ENCODE measurements at places on chromosomes 12 and 14.

DNA sequence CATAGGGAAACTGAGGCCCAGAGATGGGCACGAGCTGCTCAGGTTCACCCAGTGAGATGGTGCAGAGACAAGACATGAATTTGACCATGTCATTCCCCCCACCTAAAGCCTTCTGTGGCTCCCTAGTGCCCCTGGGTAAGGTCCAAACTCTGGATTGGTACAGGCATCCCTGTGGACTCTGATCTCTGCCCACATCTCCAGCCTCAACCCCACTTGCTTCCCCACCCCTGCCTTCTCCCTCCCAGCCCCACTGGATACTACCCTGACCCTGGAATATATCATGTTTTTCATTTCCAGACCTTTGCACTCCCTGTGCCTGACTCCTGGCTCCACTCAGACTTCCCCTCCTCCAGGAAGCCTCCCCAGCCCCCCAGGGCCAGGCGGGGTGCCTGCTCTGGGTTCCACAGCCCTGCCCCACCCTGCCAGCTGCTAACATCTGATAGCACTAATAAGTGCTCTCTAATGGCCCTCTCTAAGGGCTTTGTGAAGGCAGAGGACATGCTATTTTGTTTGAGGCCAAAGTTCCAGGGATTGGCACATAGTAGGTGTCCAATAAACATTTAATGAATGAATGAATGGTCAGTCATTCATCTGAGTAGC, 1.1 kb upstream of the SDSL start:
- DNase-seq, result no peak

DNA sequence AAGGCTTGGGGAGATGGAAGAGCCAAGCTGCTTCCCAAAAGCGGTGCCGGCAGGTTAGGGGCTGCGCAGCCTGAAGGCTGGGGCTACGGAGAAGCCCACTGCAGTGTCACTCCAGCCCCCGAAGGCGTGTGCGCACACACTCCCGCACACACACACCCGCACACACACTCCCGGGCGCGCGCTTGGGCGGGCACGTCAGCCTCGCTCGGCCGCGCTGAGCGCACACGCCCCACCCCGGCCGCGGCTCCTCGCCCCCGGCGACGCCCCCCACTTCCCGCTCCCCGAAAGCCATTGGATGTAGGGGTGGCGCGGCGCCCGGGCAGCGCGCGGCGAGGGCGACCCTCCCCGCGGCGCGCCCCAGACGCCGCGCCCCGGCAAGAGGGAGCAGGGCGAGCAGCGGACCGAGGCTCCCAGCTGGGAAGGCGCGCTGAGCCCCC, at the start of gene KCNK10:
Gene KCNK10, minus strand, starts transcription at position 184 of the 437 bp plus-strand sequence. CDS start 471 bp downstream, outside the sequence.
- peak; percentile 11 for DNase-seq

DNA sequence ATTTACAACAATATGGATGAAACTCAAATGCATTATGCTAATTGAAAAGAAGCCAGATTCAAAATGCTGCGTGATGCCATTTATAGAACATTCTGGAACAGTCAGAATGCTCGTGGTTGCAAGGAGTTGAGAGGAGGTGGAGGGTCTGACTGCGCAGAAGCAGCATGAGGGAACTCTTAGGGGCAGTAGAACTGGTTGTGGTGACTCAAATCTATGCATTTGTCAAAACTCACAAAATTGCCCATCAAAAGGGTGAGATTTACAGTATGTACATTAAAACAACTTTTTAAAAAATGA, 113.7 kb upstream of the PDZRN4 start:
- no peak for DNase-seq

DNA sequence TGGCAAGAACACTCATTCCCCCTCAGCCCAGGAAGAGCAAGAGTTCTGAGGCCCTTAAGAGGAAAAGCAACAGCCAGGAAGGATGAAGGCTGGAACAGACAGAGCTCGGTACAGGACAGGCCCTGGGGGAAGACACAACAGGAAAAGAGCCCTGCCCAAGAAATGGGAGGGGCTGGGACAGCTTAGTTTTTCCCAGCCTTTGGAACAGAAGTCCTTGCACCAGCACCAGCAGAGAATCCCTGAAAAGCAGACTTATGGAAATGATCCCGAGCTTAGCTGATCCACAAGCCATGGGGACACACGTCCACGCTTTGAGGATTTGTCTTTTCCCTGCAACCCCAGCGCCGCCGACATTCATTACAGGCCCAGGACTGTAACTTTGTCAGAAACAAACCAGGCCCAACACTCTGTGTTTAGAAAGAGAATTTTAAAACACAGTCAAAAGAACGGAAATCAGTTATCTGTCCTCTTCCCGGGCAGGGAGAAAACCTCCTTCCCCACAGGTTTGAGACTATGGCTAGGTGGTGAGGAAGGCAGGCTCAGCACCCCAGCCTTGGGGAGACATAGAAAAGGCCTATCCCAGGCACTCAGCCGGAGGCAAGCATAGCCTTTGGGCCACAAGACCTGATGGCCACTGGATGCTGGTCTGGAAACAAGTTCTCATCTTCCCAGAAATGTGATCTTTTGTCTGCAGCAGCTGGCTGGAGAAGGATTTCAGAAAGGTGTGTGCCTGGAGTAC, 4.0 kb upstream of the AVIL start:
- DNase-seq, result no peak

- no peak for DNase-seq
Observed at GRCh38 chr12:5232826-5233500, 189.3 kb downstream of the KCNA5 start.

DNA sequence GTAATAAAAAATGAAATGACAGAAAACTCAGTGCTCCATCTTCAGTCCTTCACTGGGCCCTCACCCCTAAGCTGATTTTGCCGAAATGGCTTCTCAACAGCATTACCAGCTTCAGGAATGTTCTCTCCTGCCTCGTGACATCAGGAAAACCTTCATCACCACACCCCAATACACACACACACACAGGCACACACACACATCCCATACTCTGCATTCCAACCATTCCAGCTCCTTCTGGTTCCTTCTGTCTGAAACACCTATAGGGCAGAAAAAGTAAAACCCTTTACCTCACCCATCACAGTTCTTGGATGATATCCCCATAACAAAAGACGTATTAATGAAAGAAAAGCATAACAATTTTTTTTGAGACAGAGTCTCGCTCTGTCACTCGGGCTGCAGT, 75.9 kb downstream of the CCDC60 start:
- DNase-seq, result no peak

DNA sequence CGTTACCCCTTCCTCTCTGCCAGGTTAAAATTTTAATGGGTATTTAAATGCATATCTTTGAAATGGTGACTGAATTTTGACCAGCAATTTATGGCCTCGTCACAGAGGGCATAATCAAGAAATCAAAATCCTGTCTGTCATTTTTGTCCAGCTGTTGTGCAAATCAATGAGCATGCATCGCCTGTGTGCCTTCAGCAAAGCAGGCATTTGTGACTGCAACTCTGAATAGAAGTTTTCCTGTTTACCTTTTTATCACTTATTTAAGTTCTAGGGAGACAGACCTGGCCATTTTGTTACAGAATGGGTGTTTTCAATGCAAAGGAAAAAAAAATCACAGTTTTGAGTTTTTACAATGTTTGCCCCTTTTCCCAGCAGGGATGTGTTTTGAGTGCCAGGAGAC, 107.4 kb downstream of the PPM1A start:
- DNase-seq, result no peak

DNA sequence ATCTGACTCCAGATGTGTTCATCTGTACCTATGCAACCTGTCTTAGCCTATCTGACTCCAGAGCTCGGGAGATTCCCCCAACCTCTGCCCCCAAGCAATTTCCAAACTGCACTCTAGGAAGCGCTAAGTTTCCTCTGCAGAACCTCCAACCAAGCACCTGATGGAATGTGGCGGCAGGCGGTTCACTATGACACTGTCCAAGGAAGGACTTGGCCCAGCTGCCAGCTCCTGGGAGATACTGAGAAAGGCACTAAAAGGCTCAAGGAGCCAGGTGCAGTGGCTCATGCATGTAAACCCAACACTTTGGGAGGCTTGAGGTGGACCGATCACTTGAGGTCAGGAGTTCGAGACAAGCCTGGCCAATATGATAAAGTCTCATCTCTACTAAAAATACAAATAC, 244.0 kb downstream of the BCL11B start:
- DNase-seq, result no peak

DNA sequence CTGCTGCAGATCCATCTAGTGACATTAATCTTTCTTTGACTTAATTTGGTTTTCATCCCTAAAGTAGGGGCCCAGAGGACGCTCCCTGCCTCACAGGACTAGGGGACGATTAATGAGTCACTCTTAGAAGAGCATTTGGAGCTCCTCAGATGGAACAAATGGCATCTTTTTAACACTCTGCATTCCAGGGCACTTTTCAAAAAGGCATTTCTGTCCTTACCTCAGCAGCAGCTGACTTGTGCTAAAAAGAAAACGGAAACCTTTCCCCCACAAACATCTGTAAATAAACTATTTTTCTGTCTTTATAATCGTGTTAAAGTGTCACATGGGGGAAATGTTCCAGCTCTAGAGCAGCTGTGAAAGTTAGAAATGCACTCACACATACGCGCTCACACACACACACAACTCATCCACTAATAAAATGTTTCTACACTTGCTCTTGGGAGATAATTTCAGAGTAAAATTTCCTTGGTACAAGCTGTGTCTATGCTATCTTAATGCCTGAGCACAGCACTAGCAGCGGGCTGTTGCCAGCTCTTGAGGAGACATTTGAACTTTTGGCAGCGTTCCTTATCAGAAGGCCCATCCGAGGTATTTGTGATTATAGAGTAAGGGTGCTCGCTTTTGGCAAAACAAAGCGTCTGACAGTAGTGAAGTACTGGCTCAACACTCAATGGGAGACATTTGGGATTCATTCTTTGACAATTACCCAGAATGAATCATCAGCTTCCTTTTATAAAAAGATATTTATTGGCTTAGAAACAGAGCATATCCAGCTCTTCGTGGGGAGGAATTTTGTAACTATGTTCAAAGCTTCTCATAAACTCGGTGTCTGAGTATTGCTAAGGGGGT, 141.3 kb downstream of the PLXNC1 start:
- DNase-seq, result peak; percentile 67

GRCh38 chr14:101290611-101291010, 270.7 kb upstream of the DIO3 start:
- DNase-seq, result no peak

GRCh38 chr12:102439426-102440405, 40.6 kb downstream of the IGF1 start:
- peak; percentile 31 for DNase-seq

GRCh38 chr12:87618199-87618598, 411.0 kb downstream of the C12orf50 start:
- DNase-seq, result peak; percentile 0

DNA sequence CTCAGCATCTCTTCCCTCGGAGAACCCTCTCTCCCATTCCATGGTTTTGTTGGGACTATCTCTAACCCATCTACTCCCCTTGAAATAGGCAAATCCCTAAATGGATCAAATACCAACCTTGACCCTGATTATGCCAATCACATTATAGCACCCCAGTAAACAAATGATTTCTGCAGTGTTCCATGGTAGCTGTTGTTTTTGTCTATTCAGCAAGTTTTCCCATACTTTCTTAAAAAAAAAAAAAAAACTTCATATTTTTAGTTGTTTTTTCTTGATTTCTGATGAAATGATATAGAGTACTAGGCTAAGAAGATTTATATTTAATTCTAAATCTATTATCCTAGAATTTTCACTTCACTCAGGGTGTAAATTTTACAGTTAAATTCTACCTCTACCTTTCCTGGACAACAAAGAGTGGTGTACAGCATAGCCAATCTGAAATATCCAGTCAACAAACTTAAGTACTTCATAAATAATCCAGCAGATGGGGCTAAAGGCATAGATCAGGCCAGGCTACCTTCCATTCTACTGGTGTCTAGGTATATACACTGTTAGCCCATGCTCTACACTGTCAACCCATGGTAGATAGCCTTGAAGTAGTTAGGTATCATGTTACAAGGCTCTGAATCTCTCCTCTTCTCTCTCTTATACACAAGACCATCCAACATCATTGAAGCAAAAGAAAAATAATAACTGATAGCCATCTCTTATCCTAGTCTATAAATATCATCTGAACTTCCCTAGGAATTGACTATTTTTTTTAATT, 82.2 kb downstream of the PLEKHG7 start:
- peak; percentile 75 for DNase-seq

DNA sequence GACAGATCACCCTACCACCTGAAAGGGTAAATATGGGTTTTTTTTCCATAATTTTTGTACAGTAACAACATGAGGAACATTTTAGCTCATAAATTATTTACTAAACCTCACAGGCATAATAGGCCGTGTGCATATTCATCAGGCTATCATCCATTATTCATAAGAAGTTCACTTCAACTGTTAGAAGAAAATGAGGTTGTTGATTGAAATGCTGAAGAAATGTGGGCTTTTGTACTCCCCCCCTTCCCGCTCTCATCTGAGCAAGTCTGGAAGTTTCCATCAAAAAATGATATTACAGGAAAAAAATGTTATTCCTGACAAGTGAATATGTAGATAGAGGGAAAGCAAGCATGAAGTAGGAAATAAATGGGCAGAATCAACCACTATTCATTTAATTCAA, 7.9 kb upstream of the POU6F1 start:
- no peak for DNase-seq

- no peak for DNase-seq
Observed at GRCh38 chr12:40016980-40017379, 88.9 kb downstream of the SLC2A13 start.

- no peak for DNase-seq
Observed at GRCh38 chr12:85552461-85552860, 272.4 kb downstream of the ALX1 start.

Data from foreskin fibroblast (primary cell).